D721Med (cell line): ENCODE measurements at places on chromosomes 1 and 21.
A peak's percentile ranks its signal among the peaks of the same experiment; 100 is the strongest.

DNA sequence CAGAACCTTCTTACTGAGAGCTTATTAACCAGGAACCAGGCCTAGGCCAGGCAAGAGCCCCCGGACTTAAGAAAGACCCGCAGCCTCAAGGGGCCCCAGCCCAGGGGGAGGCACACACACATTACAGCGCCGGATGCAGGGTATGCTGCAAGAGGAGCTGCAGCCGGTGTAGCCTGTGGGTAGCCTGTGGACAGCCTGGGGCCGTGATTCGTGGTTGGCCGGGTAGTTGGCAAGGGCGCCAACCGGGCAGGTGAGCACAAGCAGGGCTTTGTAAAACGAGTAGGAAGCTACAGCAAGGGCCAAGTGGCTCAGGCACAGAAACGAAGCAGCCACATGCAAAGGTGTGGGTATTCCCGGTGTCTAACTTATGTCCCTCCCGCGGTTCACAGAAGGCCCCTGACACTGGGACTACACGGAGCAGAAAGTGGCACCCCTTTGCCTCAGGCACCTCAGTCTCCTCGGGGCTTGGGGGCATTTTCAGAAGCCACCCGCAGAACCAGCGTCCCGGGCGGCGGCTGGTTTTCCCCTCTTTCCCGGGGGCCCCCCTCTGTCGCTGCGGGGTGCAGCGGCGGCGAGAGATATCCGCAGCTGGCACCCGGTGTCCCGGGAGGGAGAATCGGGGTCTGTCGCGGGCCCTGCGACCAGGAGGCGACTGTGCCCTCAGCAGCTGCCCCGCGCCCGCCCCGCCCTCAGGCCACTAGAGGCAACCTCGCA lies 40.8 kb downstream of the KIAA1614 start:
- no peak for DNase-seq

DNA sequence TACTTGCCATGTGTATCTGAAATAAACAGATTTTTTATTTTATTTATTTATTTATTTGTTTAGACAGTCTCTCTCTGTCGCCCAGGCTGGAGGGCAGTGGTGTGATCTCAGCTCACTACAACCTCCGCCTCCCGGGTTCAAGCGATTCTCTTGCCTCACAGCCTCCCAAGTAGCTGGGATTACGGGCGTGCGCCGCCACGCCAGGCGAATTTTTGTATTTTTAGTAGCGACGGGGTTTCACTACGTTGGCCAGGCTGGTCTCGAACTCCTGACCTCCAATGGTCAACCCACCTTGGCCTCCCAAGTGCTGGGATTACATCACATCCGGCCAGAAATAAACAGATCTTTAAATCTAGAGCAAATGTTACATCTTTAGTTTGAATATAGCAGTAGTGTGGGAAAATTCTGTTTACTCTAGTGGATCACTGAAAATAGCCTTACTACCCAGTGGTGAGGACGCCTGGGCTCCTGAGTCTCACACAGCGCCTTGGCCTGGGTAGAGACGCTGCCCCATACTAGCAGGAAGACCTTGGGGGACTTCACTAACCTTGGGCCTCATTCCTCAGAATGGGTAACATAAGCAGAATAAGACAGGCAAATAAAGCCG lies 709 bp downstream of the GART start:
- DNase-seq = no peak

- DNase-seq = no peak
These were observed 4.8 kb upstream of the HRNR start for GRCh38 chr1:152228831-152229230.

- no peak for DNase-seq
These were observed 159.1 kb downstream of the NFIA start for GRCh38 chr1:61241411-61241838.

- peak; percentile 70 for DNase-seq
These were observed 6.7 kb downstream of the CSF3R start for GRCh38 chr1:36475910-36476604.

DNA sequence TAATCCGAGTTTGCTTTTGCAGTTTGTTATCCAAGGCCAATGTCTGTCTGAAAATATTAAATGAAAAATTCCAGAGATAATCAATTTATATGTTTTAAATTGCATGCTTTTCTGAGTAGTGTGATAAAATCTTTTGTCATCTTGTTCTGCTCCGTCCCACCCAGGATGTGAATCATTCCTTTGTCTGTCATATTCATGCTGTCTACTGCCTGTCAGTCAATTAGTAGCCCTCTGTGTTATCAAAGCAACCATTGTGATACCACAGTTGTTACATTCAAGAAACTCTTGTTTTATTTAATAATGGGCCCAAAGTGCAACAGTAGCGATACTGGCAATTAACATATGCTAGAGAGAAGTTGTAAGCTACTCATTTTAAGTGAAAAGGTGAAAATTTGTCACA lies 819.3 kb downstream of the BRINP3 start:
- DNase-seq = no peak

DNA sequence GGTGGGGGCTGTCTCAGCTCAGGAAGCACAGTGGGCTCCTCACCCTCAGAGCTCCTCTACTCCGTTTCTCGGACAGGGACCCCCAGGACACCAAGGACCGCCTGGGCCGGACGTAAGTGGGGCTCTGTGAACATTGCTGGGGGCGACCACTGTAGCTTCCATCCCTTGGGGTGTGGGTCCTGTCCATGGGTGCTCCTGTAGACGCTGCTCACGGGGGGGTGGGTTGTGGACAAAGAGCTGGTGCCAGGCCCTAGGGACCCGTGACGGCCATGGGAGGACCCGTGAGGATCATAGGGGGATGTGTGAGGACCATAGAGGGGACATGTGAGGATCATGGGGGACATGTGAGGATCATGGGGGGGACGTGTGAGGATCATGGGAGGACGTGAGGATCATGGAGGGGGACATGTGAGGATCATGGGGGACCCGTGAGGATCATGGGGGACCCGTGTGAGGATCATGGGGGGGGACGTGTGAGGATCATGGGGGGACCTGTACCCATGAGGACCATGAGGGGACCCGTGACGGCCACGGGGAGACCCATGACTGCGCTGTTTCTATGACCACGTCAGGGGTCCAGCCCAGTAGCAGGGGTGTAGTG lies 18.1 kb downstream of the COL6A1 start:
- DNase-seq = no peak

GRCh38 chr1:75811211-75811981 lies 14.7 kb downstream of the MSH4 start:
- DNase-seq = no peak

GRCh38 chr1:182054698-182055326 lies 6.7 kb downstream of the ZNF648 start:
- peak; percentile 46 for DNase-seq

GRCh38 chr1:206803221-206803730 lies 31.0 kb upstream of the IL10 start:
- no peak for DNase-seq
